Activated naive CD4-positive, alpha-beta T cell treated with anti-CD3 and anti-CD28 coated beads, Interleukin-2, amount 50 U/mL, for 72 hours (primary cell): ENCODE measurements at places on chromosomes 3 and 15. TPM values are rescaled to one million over a fixed set of nuclear protein-coding genes. Genes with fewer than 3 reads are reported as not detected.

GRCh38 chr3:21435871-21436270, 315.1 kb downstream of the ZNF385D start:
- no peak for DNase-seq

GRCh38 chr3:123584284-123584987, 417 bp downstream of the HACD2 start:
- no peak for DNase-seq

DNA sequence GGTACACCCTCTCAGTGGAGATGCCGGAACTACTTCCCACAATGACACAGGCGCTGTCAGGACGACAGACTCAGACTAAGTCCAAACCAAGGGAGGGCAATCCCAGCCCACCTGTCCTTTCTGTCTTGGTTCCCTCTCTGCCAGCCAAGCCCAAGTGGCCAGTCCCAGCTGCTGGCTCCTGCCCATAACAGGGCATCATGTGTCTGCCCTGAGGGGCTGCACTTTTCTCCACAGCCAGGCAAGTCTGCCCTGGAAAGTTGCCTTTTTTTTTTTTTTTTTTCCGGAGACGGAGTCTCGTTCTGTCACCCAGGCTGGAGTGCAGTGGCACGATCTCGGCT, 20.0 kb upstream of the BCL2A1 start:
- no peak for DNase-seq

Gene TMEM266
- total RNA-seq: not detected

Gene ROPN1
- total RNA-seq: not detected

Gene B3GALNT1
- total RNA-seq: 1.7 TPM

Gene ADCY5
- total RNA-seq: not detected
